ENCODE measurements at places on chromosomes 13 and 19. TPM values are rescaled to one million over a fixed set of nuclear protein-coding genes. Genes with fewer than 3 reads are reported as not detected.

The SMIM44 gene
- total RNA-seq, result not detected

The ATP8A2 gene
- 0.18 TPM for total RNA-seq

The MCOLN1 gene
- 17.0 TPM for total RNA-seq

The APOC4 gene
- total RNA-seq, result not detected

The OR7C1 gene
- not detected for total RNA-seq

The KCNRG gene
- 0.91 TPM for total RNA-seq

The PNMA8A gene
- not detected for total RNA-seq

The SERTM1 gene
- not detected for total RNA-seq

The CBY2 gene
- total RNA-seq, result not detected

The SWSAP1 gene
- total RNA-seq, result 2.9 TPM

All from T-helper 17 cell (primary cell).